ENCODE measurements at places on chromosomes 6 and 20.

- no peak for DNase-seq
These were observed at the start of gene HFE for GRCh38 chr6:26087284-26088115. HFE (plus strand) TSS chr6:26087429; CDS start chr6:26087441, 12 bp downstream.

GRCh38 chr6:143232849-143233248 lies 172.2 kb downstream of the AIG1 start:
- DNase-seq: peak; percentile 45

- peak; percentile 65 for DNase-seq
These were observed 9.4 kb upstream of the AVP start for GRCh38 chr20:3093861-3094361.

DNA sequence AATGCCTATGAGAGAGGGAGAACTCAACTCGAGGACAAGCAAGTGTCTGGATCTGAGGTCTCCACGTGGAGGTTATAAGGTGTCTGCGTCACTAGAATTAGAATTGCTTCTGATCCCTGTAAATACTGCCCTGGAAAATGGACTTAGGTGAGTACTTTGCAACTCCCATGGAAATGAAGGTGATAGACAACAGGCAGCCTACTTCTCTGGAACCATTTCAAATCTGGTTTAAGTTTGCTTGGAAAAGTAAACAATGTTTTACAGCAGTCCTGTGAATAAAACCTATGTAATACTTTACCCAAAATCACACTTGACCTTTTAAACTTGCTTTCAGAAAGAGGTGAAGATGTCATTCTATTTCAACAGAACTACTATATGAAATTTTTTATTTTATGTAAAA lies 70.1 kb upstream of the TENT5A start:
- no peak for DNase-seq

GRCh38 chr6:80436663-80437062 lies 330.2 kb downstream of the BCKDHB start:
- no peak for DNase-seq

DNA sequence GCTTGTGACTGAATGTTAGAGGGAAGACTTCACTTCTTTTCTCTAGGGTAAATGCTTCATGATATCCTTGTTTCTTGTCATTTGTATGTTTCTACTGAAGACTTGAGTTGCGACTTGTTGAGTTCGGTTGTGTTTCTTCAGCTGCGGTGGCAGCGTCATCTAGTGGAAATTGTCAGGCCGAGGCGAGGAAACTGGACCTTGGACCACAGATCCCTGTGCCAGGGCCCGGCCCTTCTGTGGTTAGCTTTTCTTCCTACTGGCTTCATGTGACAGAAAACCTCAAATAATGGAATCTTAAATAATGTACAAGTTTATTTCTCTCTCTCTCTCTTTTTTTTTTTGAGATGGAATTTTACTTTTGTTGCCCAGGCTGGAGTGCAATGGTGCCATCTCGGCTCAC lies 12.4 kb downstream of the MTHFD1L start:
- DNase-seq: no peak

GRCh38 chr20:25280051-25280573 lies 32.2 kb downstream of the PYGB start:
- no peak for DNase-seq

DNA sequence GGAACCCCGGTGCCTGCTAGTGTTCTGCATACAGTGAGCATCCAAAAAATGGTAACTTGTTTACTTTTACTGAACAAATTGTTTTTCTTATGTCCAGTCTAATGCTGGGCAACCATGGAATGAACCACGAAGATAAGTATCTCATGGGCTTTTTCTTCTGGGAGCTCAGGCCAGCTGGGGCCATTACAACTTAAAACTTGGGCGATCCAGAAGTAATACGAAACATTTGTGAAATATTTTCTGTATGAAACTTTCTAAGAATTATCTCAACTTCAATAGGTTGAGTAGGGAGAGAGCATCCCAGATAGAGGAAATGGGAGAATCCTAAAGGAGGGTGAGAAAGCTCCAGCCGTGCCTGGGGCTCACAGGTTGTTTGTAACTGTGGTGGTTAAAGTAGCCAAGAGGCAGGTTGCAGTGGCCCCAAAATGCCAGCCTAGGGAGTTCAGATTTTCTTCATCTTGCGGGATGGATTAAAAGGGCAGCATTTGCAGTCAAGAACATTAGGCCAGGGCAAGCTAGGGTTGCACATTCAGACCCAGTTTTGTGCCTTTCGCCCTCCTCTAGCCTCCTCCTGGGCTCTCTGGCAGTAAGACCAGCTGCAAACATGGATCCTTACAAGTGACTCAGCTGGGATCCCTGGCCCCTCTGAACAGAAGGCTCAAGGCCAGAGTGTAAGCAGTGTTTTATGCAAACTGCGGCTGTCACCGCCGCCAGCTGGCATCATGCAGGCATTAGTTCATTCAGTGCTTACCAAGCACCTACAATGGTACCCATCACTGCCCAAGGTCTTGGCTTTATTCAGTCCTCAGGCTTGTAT lies 41.5 kb downstream of the ELMO2 start:
- DNase-seq: no peak

- DNase-seq: no peak
These were observed 121.3 kb downstream of the VEGFA start for GRCh38 chr6:43891072-43891870.

- peak; percentile 54 for DNase-seq
These were observed at the start of gene TAPBP for GRCh38 chr6:33313709-33314514. TAPBP (minus strand) TSS chr6:33314078; CDS start chr6:33314041, 37 bp downstream.

DNA sequence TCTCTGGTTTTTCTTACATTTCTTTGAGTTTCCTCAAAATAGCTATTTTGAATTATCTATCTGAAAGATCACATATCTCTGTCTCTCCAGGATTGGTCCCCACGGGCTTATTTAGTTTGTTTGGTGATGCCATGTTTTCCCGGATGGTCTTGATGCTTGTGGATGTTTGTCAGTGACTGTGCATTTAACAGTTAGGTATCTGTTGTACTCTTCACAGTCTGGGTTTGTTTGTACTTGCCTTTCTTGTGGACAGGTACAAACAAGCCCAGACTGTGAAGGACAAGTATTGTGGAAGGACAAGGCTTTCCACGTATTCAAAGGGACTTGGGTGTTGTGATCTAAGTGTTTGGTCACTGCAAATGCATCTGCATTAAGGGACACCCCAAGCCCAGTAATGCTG lies 49.9 kb upstream of the TOP1 start:
- DNase-seq: no peak

GRCh38 chr6:11766589-11767450 lies 11.8 kb downstream of the ADTRP start:
- no peak for DNase-seq

DNA sequence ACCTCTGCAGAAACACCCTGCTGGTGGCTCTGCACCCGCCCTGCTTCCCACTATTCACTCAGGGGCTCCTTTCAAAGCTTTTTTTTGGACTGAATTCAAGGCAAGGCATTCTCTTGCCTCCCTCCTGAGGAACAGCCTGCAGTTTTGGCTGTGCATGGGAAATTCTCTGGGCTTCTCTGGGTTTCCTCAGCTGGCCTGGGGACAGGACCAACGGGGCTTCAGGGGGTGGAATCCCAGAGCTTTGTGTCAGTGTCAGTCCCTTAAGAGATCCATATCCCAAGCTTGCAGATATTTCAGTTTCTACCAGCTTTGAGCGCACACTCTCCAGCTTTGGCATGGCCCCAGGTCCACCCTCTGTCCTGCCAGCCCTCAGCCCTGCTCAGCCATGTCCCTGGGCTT lies 2.0 kb downstream of the SCRT2 start:
- DNase-seq: no peak

GRCh38 chr6:119224095-119224701 lies 125.4 kb downstream of the MAN1A1 start:
- no peak for DNase-seq

DNA sequence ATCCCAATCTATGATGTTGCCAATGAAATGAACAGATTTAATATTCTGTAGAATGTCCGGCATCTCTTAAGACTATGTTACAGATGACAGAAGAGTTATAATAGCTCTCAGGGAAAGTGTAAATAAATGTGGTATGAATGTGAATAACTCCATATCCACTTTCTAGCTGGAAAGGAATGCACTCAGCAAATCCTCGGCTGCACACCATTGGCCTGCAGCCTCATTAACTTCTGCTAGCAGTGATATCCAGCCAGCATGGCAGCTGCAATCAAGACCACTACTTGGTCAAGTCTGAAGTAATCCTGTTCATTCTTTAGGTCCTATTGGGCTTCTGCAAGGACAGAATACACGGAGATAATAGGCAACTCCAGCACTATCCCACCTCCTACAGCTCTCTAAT lies 17.3 kb upstream of the MICA start:
- no peak for DNase-seq

- no peak for DNase-seq
These were observed 60.1 kb upstream of the OGFRL1 start for GRCh38 chr6:71228461-71229041.

DNA sequence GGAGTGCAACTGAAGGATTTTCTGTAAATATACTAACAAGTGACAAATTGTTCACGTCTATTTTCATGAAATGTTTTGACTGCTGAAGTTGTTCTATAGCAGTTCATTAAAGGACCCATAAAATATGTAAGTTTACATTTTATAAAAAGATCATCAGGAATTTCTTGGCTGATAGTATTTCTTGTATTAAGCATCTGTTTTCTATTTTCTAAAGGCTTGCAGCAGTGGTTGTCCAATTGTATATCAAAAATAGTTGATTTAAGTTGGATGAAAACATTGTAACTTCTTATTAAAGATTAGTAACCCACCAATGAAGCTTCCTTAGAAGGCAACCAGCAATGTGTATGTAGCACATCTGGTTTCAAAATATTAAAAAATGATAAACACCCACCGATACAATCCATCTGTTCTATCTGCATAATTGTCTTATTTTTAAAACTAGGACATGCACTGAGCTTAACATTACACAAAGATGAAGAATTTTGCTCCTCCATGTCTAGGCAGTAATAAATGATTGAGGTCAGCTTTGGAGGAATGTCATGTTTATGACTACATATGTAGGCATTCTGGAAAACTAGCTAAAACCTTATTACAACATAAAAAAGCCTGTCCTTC lies 301.3 kb upstream of the TCF21 start:
- no peak for DNase-seq

DNA sequence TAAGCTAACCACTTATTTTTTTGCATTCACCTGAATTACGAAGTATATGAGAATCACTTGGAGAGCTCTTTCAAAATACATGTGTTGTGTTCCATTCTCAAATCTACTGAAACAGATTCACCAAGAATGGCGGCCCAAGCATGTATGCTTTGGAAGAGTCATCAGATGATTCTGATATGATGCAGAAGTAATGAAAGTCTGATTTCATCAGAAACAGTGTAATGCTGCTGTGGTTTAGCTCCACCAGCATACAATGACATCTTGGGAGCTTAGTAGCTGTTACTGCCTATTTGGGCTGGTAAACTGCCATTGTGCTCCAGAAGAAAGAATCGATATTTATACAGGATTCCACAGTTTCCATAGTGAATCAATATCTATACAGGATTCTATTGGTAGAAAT lies 52.9 kb downstream of the UBR2 start:
- no peak for DNase-seq

DNA sequence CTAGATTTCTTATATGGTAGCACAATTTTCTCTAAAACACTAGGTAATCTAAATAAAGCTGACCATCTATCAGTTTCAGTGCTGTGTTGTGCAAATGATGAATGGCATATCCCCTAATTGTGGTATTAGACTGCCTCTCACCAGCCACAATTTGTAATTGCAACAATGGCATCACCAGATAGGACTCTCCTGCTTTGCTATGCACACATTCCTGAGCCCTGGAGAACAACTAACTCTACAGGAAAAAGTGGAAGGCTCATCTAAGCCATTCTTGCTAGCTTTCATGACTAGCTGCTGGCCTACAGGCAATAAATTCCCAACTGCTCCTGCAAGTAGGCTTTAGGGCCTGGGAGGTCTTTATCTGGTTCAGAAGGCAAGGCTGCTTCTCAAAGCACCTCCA lies 974.1 kb downstream of the EYS start:
- no peak for DNase-seq

DNA sequence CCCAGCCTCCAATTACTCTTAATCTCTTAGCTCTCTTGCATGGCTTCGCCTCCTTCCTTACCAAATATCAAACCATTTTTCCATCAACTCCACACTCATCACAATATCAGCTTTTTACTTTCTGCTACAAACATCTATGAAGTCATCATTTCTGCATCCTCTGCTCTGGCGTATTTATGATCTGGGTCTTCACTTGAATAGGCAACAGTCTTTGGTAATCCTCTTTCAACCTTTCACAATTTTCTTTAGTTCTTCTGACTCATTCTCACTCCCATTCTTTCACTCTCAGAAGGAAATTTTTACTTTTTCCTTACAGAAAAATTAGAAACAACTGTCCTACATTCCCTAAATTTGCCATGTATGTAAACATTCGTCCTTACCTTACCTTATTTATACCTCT lies 522.4 kb downstream of the HDGFL1 start:
- no peak for DNase-seq

DNA sequence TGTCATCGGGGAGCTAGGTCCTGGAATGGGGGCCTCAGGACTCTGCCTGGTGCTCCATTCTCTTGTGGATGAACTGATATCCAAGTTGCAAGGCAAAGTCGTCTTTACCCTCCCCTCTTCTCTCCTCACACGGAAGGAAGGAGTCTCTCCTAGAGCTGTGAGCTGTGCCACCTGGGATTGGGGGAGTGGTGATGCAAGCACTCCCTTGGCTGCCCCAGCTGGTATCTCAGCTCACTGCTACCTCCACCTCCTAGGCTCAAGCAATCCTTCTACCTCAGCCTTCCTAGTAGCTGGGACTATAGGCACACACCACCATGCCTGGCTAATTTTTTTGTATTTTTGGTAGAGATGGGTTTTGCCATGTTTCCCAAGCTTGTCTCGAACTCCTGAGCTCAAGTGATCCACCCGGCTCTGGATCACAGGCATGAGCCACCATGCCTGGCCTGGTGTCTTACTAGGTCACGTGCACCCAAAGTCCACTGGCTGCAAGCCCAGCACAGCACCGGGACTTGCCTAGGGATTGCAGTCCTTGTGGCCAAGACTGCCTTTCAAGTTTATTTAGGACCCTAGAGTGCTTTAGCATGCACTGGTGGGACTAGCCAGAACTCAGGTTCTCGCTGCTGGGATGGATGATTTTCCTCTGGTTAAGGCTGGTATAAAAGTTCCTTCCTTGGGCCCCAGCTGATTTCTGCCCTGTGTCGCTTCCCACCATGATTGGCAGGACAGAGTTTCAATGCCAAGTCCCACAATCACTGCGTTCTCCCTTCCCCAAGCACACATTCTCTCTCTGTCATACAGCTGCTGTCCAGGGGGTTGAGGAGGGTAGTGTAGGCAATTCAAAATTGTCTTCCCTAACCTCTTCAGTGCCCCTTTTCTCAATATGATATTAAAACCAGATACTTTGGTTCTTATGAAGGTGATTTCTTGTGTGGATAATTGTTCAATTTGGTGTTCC lies 33.5 kb downstream of the SMAP1 start:
- no peak for DNase-seq

- no peak for DNase-seq
These were observed 73.9 kb upstream of the DUSP22 start for GRCh38 chr6:218153-219018.
